ENCODE measurements at places on chromosomes 3 and 15.

GRCh38 chr15:74631935-74632560 is 16.4 kb downstream of the CLK3 start:
- DNase-seq = no peak

- no peak for DNase-seq
Measured at GRCh38 chr15:99925661-99926461, 192.6 kb upstream of the LYSMD4 start.

GRCh38 chr3:186514296-186515002 is 29.7 kb downstream of the CRYGS start:
- DNase-seq = no peak

- no peak for DNase-seq
Measured at GRCh38 chr15:98758224-98758623, 109.9 kb downstream of the IGF1R start.

DNA sequence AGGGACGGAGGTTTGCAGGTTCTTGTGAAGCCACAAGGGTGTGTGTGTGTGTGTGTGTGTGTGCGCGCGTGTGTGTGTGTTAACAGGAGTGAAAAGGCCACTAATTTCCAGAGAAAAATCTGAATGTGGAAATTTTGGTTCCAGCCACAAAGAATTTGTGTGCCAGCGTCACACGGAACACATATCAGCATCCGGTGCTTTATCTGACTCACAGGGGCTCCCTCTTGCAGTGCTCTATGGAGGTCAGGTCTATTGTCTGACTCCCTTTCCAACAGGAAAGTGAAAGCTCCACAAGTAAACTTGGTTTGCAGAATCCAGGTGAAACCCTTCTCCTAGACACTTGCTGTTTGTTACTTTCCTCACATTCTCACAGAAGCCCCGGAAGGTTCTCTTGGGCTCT is 6.2 kb downstream of the CLDN11 start:
- no peak for DNase-seq

DNA sequence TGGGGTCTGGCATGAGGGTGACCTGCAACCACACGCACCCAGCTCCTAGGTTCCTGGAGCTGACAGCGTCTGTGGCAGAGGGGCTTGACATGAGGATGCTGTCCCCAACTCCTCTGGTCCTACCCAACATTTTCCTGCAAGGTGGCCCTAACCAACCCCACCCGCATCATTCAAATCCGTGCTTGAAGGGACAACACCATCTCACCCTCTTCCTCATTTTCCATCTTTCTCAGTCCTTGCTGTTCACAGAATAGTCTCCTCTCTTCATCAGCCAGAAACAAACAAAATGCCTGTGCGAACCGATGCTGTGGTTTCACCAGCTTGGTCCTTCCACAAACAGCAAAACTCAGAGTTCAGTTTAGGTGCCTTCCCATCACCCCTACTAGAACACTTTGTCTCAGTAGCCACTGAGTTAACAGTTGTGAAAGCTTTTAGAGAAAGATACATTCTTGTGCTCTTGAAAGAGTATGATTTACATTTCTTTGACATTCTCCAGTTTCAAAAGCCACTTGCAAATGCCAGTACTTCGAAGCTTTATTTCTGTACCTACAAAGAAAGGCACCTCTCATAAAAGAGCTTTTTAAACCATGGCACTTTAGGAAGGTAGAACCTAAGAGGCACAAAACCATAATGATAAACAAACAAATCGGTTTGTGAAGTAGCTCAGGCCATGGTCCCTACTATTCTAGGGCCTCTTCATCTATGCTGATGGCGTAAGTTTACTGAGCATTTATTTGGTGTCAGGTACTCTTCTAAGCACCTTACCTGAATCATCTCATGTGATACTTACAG is 360.1 kb downstream of the SHQ1 start:
- DNase-seq = no peak

GRCh38 chr3:195761123-195761566 is 40.4 kb downstream of the MUC20 start:
- no peak for DNase-seq

DNA sequence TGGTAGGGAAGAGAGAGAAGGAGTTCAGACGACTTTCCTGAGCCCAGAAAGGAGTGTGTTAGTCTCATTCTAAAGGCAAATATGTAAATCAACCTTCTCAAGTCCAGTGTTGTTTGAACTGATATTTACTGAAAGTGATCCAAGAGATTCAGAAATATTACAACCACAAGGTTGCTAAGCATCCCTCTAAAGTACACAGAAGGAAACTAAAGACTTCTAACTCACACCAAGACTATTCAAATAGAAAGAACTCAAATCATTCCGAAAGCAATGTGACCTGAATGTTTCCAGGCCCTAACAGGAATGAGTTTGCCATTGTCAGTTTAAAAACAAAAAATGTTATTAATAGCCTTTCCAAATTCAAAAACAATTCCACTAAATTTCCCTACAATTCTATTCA is 56.9 kb upstream of the VGLL3 start:
- no peak for DNase-seq

- DNase-seq = no peak
Measured at GRCh38 chr15:51224428-51224827, 114.0 kb downstream of the CYP19A1 start.

DNA sequence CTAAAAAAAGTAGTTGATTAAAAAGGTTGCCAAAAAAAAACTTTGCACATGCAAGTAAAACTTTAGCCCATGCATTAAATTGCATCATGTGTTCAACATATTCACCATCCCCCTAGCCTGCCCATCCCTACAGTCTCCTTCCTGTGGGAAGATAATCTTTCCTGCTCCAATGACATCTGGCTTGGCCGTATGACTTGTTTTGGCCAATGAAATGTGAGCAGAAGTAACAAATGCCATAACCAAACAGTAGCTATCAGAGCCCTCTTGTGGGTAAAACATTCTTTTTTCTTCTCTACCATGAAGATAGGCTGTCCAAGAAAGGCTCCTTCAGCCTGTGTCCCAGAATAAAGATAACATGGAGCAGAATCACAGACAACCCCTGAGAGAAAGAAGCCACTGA is 15.3 kb downstream of the ERC2 start:
- DNase-seq = no peak

DNA sequence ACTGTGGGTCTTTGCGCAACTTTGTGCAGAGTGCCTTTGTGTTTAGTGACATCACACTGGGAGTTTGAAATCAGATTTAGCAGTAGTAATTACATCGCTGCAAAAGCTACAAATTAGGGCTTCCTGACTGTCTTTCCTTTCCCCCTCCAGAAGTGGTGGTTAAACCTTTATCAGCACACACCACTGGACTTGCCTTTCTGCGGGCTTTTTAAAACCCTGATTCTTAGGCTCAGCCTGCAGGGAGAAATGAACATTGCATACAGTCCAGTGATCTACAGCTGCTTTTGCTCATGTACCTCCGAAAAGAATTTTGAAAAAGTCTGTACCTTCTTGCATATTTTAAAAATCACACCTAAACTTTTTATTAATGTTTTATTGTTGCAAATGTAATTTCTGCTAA is 219.7 kb upstream of the NAALADL2 start:
- no peak for DNase-seq

DNA sequence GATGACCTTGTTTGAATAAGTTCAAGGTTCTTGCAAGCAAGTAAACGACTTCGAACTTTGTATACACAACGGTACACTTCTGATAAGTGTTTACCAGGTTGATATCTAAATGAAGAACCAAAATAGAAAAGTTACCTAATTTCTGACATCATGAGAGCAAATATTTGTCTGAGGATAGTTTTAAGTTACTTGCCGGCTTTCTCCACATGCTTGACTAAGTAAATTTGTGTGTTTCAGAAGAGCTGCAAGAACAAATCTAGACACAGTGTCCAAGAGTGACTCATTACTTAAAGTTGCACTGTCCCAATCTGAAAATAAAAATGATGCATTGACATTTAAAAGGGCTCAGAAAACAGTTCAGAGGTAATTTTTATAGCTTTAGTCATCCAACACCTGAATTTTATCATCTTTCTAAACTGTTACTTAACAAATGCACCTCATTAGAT is 115.1 kb downstream of the HERC1 start:
- no peak for DNase-seq

DNA sequence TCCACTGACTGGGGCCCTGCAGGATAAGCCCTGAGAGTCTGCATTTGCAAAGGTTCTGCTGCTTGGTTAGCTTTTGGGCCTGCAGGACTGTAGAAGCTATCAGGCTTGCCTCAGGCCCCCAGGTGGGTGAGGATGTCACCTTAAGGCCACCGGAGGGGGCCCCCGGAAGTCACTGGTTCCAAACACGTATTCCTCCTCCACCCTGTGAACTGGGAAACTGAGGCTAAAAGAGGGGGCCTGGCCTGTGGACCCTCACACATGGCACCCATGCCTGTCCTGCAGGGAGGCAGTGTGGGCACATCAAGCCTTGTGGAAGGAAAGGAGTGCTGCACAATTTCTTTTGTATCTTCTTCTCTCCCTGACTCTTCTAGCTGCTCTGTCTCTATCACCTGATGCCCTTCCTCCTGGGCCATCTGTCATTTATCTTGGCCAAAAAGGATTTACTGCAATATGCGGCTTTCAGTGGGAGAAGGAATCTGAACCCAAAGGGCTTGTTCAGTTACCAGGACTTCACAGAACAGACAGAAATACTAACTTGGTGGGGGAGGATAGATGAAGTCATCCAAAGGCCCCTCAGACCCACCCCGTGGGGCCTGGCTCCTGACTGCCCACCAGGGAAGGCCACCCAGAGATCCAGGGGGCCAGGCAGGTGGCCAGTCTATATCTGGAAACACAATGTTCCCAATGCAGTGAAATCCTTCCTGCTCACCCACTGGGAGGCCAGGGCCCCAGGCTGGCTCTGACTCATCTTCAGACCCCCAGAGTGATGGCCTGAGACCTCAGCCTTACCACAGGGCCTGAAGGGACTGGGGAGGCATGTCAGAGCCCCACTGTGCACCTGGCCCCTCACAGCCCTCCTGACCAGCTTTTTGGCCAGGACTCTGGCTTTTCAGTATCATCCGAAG is 18.3 kb downstream of the UBAP1L start:
- DNase-seq = no peak

DNA sequence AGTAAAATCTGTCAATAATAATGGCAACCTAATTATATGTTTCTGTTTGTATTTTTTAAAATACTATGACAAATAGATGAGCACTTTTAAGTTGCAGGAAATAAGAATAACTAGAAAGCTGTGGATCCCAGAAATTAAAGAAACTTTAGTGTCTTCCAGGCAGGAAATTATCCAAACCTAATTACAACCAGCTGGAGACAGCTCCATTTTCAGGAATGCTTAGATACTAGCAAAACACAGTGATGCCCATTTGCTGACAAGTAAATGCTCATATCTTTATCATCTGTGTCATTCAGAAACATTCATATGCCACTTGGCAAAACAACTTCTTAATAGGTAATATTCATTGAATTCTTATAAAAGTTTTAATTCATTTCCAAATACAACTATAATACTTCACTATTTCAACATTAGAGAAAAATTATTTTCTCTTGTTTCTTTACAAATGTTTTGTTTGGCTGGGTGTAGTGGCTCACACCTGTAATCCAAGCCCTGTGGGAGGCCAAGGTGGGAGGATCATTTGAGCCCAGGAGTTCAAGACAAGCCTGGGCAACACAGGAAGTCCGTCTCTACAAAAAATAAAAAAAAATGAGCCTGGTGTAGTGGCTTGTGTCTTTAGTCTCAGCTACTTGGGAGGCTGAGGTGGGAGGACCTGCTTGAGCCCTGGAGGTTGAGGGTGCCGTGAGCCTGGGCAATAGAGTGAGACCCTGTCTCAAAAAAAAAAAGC is 169.1 kb upstream of the TSPAN3 start:
- no peak for DNase-seq

DNA sequence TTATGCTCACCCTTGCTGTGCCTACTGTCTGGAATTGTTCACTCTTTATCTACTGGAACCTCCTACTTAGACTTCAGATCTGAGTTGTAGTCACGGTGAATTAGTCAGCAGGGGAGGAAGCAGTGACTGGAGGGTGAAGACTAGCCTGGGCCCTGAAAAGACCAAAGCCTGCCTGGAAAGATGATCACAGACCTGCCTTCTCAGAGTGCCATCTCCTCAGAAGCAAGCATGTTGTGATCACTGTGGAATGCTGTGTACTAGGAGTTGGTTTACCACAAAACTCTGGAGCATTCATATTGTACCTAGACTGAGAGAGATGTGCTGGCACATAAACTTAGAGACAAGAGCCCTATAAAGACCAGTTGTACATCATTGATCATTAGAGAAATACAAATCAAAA is 100.7 kb upstream of the SCN10A start:
- no peak for DNase-seq

GRCh38 chr3:117633207-117633606 is 923.6 kb downstream of the TUSC7 start:
- no peak for DNase-seq

DNA sequence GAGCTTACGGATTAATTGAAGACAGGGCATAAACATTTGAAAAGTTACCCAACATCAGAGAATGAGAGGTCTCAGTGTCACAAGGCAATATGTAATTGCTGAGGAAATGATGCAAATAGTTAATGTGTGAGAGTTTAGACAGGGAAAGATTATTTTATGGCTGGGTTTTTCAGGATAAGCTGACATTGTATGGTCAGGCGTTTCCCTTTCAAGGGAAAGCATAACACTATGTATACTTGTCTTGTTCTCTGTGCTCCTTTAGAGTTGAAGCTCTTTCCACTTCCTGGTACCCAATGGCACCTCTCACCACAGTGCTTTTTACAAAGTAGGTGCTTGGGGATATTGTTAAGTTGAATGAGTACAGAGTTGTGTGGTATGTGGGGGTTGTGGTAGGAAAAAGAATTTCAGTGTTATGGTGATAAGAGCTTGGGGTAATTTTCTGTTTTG is 19.9 kb downstream of the IQGAP1 start:
- DNase-seq = no peak

GRCh38 chr15:67785431-67785830 is 39.9 kb upstream of the SKOR1 start:
- DNase-seq = no peak

Data from NCI-H510A (cell line).